ENCODE measurements at places on chromosomes 1 and 21.

GRCh38 chr1:238898856-238899255, 487.5 kb upstream of the CHRM3 start:
- DNase-seq: no peak

DNA sequence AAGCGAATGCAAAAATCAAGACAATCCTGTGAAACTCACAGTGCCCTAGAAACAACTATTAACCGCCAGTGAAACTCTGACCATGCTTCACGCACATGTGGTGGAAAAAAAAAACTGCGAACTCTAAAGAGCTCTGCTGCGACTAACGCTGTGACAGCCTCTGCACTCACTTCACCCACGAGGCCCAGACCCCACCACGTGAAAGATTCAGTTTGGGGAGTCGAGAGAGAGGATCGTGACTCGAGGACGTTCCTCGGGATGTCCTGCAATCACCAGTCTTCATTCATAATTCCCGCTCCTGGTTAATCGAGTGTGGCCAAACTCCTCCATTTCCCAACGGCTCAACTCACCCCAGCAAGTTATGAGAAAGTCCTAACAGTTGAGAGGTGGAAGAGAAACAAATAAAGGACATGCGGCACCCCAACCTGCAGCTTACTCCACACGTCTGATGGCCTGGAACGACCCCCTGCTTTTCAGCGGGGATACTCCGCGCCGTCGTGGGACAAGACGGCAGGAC, 1.1 kb downstream of the SERBP1 start:
- peak; percentile 22 for DNase-seq

DNA sequence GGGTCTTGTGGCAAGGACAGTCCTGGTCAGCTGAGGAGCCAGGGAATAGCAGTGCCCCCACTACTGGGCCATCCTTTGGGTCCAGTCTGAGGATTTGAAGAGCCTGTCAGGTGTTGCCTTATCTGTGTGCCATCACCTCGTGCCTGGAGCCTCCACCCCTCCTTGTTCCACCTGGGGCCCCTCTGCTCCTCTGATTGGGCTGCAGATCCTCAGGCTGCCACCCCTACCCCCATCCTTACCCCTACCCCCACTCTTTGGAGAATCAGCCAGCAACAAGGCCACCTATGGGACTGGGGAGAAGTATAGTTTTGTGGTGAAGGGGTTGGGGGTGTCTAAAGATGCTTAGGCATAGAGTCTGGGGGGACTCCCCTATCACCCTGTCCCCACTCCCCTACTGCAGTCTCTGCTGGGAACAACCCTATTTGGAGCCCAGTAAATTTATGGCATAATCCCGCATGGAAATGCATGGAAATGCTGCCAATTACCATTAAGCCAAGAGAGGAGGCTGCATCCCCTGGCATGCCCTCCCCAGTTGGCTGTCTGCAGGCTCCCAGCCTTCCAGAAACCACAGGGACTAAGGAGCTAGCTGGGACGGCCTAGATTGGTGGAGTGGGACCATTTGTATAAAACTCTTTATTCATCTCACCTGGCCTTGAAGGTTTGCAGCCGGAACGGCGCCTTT, 142.7 kb upstream of the CSF3R start:
- DNase-seq: no peak

DNA sequence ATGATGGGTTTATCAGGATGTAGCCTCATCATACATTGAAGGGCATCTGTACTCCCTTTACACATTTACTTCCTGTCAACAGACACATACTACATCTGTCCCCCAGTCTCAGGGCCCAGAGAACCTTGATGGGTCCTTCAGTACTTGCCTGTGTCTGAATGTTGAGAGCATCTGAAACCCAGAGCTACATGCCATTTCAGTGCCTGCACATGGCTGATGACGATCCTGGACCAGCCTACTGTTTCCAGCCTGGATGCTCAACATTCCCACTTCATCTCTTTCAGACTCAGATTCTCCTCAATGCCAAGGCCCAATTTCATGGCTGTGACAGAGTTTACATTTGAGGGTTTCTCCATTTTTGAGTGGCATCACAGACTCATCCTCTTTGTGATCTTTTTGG, at the start of gene OR10J4:
OR10J4 (plus strand) TSS at position 301 of the 400 bp plus-strand sequence.
- DNase-seq: no peak

GRCh38 chr1:175002910-175003517, 3.3 kb downstream of the CACYBP start:
- DNase-seq: no peak

GRCh38 chr1:234746798-234747196, 136.8 kb upstream of the IRF2BP2 start:
- DNase-seq: no peak

DNA sequence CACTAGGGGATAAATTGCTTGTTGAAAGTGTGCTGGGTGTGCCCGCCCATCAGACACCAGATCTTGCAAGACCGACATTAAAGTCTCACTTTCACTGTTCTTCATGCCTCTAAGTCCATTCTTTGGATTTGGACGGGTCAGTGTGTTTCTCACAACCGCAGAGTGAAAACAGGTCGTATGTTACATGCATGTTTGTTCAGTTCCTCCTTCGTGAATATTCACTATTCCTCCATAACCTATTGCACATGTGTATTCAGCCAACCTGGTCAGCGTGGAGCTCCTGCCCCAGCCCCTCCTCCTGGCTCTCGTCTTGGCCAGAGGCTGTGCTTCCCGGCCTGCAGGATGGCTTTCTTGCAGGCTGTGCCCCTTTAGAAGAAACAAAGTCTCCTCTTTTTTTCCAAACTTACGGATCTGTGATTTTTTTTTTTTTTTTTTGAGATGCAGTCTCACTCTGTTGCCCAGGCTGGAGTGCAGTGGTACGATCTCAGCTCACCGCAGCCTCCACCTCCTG, 2.2 kb upstream of the KRTAP10-6 start:
- DNase-seq: no peak

- DNase-seq: no peak
Measured at GRCh38 chr1:53341521-53341895, 13.6 kb upstream of the LRP8 start.

DNA sequence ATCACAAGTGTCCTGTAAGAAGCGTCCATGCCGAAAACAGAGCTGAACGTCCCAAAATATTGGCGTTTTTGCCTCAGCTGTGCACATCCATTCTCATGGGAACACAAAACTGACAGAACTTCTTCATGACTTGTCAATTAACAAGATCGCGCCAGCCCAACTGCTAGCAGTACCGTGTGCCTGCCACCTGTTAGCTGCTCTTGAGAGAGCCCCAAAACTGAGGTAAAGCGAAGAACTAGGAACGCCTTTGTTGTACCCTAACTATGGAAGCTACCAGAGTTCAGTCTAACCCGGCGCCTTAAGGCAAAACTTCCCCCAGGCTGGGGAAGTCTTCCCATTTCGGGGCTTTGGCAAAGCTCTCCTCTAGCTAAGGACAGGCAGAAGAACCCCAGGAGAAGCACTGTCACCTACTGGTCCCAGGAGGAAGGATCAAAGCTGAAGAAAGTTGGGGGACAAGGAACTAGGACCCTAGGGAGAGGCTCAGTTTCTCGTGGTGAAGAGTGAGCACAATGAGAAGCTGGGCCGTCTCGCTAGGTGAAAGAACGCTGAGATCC, 719 bp downstream of the EYA3 start:
- no peak for DNase-seq

GRCh38 chr1:44970317-44970716, 16.1 kb downstream of the EIF2B3 start:
- DNase-seq: no peak
